ENCODE measurements at places on chromosomes 2 and 18.

- no peak for DNase-seq
Measured at GRCh38 chr2:71898375-71898774, 249.3 kb downstream of the CYP26B1 start.

GRCh38 chr2:127577973-127578372, 42.5 kb downstream of the MYO7B start:
- no peak for DNase-seq

DNA sequence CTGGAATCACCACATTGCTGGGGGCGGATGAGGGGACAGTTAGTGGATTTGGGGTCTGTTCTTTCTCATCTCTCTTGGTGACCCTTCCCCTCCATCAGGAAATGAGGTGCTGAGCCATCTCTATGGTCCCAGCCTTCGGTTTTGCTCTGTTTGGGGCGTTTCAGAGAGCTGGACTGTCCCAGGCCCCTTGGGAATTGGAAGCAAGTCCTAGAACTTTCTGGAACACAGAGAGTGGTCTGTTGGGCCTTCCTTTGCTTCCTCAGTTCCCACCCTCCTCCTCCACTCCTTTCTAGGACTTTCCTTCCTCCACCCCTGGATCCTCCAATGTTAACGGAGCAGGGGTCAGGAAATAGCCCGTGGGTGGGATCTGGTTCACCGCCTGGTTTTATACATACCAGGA, 17.0 kb downstream of the RRM2 start:
- no peak for DNase-seq

GRCh38 chr2:127594116-127594591, 51.8 kb upstream of the GPR17 start:
- no peak for DNase-seq

DNA sequence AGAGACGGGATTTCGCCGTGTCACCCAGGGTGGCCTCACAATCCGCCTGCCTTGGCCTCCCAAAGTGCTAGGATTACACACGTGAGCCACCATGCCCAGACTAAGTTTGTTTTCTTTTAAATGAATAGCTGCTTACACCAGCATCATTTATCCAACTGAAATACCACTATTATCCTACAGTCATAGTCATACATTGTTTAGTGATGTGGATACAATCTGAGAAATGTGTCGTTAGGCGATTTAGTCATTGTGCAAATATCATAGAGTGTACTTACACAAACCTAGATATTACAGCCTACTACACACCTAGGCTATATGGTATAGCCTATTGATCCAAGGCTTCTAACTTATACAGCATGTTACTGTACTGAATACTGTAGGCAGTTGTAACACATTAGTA, 10.3 kb downstream of the ZC3H15 start:
- no peak for DNase-seq

- no peak for DNase-seq
Measured at GRCh38 chr2:200422071-200422470, 87.8 kb downstream of the KCTD18 start.

GRCh38 chr2:195151711-195152110, 505.3 kb upstream of the SLC39A10 start:
- DNase-seq = no peak

DNA sequence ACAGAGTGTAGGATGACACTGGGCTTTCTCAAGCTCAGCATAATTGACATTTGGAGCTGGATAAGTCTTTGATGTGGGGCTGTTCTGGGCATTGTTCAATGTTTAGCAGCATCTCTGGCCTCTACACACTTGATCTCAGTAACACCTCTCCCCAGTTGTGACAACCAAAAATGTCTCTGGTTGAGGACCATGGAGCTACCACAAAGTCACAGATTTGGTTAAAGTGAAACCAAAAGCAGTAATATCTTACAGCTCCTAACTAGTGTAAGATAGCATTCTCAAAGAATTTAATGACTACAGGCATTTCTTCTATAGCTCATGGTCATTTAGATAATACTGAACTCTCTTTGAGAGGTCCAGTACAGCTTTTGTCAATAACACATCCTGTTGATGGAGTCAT, 23.4 kb upstream of the PAX3 start:
- no peak for DNase-seq

GRCh38 chr2:1995584-1995983, 251.3 kb upstream of the PXDN start:
- DNase-seq = no peak

GRCh38 chr18:49778826-49779465, 34.4 kb downstream of the ACAA2 start:
- DNase-seq = no peak
